Activated CD4-positive, alpha-beta T cell treated with anti-CD3 and anti-CD28 coated beads, Interleukin-2, Interleukin-6, amounts not matched to agents 100 ng/mL and 50 ng/mL, durations not matched to agents 16 hours and 8 hours (primary cell): ENCODE measurements at places on chromosomes 7 and 10.

DNA sequence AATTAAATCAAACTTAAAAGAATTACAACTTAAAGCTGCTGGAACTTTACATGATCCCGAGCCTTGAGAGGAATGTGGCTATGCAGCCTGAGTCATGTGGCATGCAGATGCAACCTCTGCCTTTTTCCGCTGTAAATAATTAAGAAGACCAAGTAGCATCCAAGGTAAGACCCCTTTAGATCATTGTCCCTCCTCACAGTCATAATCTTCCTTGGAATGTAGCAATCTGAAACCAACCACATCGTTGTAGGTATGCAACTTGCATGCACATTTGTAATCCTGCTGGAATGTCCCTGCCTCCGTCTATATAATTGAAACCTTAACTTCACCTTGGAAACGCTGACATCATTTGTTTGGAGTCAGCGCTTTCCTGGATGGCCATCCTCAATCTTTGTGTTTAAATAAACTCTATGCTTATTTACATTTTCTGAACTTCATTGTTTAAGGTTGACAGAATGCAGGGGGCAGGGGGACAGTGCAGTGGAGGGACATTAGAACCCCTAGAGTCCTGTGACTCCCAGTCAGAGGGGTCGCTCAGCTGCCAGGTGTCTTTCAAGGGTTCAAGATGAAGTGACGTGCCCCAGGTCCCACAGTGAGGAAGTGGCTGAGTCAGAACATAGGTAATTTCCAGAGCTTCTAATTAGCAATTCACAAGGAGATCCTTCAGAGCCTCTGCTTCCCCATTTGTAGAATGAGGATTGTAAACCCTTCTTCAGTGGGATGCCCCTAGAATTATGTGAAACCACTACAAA lies 110.7 kb downstream of the RALA start:
- DNase-seq = peak; percentile 24

DNA sequence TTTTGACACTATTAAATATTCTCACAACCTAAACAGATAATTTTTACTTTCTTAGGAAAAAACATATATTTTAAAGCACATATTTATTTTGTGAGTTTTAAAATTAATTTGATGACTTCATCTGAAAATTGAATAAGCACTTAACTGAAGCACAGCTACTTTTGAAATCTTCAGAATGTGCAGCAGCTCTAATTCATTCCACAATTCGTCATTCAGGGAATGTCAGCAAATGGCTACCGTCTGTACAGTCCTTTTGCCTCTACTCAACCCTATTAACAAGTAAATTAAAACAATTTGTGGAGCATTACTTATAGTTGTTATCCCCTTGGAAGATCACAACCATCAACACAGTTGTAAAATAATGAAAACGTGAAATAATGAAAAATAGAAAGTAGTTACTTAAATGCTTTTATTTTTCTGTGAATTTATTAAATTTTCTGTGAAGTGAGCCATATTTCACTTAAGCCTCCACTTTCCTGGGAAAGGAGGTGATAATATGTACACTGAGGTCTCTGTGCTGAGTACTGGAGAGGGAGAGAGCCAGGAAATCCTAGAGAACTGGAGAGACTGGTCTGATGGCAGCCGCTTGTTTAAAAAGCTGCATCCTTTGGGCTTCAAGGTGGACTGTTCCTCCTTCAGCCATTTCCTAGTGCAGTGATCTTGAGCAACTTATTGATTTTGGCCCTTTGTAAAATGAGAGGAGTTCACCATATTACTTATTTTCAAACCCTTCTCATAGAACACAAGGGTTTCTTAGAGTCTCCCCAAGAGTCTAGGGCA lies 70.6 kb downstream of the REEP3 start:
- no peak for DNase-seq

DNA sequence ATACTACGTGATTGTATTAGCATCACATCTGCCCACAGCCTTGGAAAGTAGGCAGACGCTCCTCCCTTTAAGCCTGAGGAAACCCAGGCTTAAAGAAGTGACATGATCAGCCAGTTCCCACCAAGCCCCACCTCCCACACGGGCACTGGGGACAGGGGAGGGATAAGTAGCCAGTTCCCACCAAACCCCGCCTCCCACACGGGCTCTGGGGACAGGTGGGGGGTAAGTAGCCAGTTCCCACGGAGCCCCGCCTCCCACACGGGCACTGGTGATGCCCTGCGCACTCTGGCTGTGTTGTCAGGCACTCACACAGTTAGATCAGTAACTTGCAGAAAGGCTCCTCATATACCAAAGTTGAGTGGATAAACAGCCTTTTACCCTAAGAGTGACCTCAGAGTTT lies 606.8 kb downstream of the PTPRN2 start:
- no peak for DNase-seq

DNA sequence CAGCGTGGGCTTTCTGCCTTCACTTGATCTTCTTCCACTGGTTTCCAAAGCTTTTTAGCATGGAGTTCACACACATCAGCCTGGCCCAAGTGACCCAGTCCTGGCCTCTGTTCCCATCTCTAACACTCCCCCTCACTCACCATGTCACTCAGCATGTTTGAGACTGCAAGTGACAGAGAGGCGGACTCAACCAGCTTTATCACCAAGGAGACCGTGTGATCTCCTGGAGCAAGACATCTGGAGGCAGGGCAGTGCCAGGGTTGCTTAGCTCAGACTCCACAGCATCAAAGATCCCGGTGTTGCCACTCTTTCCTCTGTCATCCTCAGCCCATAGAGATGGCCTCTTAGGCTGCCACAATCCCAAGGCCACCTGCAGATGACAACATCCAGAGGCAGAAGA lies 39.4 kb downstream of the FAM241B start:
- DNase-seq = no peak

DNA sequence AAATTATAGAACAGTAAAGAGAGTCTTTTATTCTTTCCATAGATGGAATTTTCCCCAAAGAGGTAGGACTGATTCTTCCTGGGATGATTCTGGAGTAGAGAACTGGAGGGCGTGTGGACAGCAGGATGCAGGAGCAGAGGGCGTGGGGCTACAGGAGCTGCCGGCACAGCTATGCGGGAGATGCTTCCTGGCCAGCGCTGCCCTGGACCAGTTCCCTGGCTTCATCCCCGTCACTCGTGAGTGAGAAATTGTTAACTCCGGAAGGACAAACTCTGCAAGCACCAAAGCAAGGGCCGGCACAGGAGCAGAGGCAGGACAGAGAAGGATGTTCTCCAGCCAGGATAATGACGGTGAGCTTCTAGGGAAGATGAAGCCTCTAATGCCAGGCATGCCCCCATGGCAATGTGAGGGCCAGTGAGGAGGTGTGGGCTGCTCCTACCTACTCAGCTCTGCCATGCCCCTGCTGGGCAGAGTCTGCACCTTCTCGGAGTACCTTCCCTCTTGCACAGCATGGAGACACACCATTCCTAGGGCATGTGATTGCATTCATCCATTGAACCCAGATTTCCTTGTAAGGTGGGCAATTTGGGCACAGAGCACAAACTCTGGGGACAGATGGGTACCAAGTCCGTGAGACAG lies 760.9 kb upstream of the IGFBP3 start:
- no peak for DNase-seq

DNA sequence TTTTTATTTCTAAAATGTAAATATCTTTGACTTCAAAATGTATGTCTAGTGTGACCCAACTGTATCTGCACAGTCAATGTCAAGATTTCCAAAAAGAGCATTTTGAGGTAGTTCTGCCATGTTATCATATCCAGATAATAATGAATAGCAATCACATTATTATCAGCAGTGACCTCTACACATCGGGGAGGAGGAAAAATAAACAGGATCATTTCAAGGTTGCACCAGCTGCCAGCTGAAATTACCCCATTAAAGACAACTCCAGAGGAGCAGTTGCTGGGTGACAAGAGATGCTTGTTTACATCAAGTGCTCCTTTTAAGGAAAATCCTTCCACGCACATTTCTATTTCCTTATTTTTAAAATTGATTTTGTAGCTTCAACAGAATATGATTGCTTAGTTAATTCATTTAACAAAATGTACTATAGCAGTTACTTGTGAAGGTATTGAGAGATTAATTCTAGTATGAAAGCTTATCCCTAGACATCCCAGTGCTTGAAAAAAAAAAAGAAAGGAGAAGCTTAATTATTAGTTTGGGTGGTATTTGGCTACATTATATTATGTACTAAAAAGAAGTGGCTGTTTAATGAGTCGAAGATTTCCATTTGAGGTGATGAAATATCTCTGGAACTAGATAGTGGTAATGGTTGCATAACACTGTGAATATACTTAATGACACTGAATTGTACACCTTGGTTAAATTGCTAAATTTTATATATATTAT lies 19.3 kb upstream of the SLC35G1 start:
- DNase-seq = no peak

GRCh38 chr10:100364735-100365391 lies 17.8 kb downstream of the SCD start:
- no peak for DNase-seq

DNA sequence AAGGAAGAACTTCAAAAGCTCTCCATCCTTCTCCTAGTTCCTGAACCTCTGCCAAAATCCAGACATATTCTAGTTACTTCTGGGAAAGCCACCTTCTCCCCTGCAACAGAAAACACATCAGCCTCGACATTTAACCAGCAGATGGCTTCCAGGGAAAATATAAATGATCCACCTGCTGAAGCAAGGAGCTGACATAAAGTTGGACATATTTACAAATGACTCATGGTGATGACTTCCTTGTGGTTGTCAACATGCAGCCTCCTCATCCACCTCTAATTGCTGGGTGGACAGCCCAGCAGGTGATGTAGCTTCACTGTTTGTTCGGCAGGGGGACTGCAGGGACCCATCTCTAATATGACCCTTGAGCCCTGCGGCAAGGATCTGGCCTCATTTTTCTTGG lies 266.0 kb downstream of the C7orf25 start:
- DNase-seq = no peak

DNA sequence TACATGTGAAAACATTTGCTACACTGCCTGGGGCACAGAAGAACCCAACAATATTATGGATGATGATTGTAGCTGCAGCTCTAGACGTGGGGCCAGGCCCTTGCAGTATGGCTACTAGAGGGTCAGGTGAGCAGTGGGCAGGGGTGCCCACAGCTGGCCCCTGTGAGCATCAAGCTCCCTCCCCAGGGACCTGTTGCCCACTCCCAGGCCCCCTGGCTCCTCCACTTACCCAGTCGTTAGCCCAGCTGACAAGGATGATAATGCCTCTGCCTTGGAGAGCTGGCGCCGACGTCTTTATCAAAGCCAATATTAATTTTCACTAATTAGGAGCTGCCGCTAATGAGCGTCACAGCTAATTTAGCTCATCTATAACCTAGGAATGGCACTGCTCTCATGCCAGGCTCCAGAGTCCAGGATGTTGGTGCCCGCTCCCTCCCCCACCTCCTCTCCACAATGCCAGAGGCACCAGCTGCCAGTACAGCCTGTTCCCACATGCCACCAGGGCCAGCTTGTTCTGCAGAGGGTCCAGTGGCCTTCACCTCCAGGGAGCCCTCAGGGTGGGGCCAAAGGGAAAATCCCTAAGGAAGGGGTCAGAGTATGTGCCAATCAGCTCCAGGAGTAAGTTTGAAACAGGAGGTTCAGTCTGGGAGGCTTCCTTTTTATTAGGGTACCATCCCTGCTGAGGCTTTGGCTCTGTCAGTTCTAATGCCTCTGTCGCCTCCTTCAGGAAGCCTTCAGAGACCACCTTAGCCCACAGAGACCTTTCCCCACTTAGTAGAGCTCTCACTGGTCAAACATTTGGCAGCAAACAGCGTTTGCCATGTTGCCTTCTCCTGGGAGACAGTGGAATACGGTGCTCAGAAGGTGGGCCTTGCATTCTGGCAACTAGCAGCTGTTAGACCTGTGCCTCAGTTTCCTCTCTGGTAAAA lies 77.2 kb downstream of the CDH23 start:
- no peak for DNase-seq
